ENCODE measurements at places on chromosomes 4 and X. TPM values are rescaled to one million over a fixed set of nuclear protein-coding genes. Genes with fewer than 3 reads are reported as not detected.

Gene PDE5A
- 11.8 TPM for total RNA-seq

Gene ARHGAP36
- not detected for total RNA-seq

DNA sequence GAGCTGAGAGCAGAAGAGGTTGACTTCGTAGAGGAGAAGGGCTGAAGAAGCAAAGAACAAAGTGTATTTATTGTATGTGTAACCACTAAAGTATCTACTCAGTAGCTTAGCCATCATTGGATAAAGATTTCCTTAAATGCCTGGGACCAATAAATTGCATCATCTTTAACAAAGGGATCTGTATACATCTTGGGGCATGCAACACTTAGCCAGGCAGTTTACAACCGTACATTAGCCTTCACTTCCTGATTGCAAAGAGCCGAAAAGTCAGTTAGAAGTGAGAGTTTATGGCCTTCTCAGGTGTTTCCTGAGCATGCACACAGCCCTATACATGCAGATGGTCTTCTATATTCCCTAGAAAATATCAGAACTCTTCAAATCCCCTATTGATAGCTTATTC lies 68.0 kb upstream of the MAGED1 start:
- DNase-seq = no peak

GRCh38 chr4:75741027-75741426 lies 16.6 kb downstream of the USO1 start:
- DNase-seq = no peak

GRCh38 chr4:173214661-173215060 lies 46.0 kb downstream of the GALNT7 start:
- DNase-seq = no peak

DNA sequence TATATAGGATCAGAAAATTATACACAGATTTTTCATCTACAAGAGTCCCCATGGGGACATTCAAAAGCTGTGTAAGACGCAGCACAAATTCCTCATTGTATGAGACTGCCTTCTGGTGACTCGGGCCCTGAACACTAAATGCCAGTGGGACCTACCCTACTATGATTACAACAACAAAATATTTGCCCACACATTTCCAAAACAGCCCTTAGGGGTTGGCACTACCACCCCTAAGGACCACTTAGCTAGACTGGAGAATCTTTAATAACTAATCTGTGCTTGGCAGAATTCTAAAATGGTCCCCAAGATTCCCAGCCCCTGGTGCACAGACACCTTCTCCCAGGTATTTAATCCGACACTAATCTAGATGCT lies 29.1 kb downstream of the UCHL1 start:
- no peak for DNase-seq

DNA sequence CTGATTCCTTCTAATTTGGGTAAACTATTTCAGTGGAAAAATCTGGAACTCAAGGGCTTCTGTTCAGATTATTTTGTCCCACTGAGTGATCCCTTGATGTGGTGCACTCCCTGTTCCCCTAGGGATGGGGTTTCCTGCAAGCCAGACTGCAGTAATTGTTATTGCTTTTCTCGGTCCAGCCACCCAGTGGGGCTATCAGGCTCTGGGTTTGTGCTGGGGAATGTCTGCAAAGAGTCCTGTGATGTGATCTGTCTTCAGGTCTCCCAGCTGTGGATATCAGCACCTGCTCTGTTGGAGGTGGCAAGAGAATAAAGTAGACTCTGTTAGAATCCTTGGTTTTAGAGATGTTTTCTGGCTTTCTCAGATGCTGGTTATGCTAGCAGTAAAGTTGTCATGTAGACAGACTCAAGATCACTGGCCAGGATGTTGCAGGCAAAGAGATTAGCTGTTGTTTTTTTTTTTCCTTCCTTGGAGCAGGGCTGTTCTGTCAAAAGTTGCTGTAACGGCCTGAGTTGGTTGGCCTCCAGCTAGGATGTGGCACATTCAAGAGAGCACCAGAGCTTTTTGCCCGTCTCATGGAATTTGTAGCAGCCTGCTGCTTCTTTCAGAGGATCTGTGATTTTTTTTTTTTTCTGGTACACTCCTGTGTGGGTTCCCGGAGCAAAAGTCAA lies 1314.0 kb downstream of the PCDH19 start:
- DNase-seq = no peak
